ENCODE measurements at places on chromosomes 12 and 14.
A peak's percentile ranks its signal among the peaks of the same experiment; 100 is the strongest.

- DNase-seq, result no peak
Observed at GRCh38 chr14:52253503-52253902, 14.0 kb upstream of the PTGDR start.

DNA sequence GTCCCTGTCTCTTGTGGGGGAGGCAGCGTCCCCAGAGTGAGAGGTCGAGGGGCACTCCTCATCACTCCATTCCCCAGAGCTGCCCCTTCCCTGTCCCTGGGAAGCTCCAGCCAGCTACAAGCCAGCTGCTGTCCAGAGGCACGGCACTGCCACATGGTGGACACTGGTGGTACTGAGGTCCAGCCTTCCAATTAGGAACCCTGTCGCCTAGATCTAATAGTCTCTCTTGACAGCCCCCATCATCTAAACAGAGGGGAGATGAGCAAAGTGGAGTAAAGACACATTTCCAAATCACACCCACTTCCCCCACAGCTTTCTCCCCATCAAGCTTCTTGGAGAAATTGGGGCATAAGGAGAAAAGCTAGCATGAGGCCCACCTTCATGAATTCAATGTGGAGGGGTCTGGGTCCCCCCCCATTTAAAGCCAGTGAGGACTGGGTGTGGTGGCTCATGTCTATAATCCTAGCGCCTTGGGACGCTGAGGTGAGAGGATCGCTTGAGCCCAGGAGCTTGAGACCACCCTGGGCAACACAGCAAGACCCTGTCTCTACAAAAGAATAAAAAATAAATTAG lies 2.1 kb upstream of the INHBE start:
- peak; percentile 65 for DNase-seq

DNA sequence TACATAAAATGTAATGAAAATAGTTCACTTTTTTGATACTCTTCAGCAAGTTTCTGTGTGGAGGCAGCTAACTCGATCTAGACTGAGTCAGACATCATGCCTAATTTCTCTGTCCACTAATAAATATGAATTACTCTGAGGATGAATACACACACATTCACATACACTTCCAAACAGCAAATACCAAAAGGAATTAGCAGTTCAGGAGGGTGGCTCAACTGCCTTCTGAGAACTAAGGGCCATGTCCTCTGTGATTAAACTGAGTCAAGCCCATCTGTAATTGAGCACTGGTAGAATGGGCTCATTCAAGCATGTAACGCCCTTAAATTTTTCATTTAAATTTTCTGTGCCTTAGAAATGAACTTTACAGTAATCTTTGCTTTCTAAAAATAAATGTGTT lies 242.5 kb downstream of the AKAP6 start:
- no peak for DNase-seq

- DNase-seq, result no peak
Observed at GRCh38 chr12:124211753-124212152, 83.1 kb upstream of the RFLNA start.

DNA sequence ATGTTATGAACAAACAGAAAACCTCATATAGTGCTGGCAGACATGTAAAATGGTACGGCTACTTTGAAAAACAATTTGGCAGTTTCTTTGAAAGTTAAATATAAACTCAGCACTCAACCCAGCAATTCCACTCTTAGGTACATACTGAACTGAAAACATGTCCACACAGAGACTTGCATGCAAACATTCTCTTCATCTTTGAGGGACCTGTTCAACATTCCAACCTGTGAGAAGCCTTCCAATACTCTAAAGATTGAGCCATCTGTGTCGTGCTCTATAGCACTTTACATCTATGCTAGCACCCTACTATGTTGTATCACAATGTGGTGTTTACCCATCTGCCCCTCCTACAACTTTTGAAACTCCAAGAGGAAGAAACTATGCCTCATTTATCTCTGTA lies 79.3 kb downstream of the DNAI7 start:
- no peak for DNase-seq

DNA sequence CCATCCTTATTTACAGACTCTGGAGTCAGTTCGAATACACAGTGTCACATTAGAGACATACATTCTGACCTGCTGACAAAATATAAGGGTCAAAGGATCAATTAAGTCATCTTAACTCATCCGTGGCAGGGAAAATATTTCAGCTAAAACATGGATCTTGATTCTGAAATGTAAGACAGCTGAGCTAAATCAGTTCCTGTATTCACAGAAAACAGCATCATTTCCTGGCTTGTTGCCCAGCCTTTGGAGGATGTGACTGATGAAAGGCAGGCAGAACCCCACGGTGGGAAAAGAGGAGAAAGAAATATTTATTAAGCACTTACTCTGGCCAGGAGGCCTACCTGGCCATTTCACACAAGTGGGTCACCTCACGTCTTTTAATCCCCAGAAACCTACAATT lies 101.9 kb downstream of the GAS2L3 start:
- peak; percentile 28 for DNase-seq

- no peak for DNase-seq
Observed at GRCh38 chr12:1069846-1070245, 78.8 kb downstream of the ERC1 start.

DNA sequence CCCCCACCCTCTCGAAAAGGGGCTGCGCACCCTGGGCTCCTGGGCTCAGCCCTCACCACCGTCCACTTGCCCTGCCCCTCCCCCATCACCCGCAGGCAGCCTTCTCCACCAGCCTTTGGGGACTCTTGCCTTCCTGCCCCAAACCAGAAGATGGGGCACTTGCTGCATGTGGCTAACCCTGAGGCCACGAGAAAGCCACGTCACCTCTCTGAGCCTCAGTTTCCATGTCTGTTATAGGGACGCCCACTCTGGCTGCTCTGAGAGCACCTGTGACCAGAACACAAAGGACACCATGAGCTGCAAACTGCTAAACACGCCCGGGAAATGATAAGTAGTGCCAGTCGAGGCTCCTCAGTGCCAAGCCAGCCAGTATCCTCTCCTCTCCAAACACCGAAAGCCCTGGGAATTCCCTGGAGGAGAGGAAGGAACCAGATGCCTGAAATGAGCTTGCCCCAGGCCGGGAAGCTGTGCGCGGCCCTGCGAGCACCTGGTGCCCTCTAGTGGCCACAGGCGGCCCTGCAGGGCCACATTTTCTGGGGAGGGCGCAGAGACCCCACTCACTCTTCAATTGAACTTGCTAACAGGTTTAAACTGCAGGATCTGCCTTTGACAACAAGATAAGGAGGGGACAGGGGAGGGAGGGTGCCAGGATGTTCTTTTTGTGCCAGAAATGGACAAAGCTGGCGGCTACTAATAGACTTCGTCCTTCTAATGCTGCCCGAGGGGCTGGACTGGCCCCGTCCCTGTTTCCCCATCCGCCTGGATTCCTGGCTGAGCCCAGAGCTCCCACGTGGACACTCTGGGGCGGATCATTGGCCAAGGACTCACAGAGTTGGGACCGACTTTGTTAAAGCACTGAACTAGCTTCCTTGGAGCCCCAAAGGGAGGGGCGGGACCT lies 10.2 kb upstream of the SERPINA9 start:
- DNase-seq, result peak; percentile 77

GRCh38 chr14:95329941-95330340 lies 10.2 kb upstream of the CLMN start:
- no peak for DNase-seq

DNA sequence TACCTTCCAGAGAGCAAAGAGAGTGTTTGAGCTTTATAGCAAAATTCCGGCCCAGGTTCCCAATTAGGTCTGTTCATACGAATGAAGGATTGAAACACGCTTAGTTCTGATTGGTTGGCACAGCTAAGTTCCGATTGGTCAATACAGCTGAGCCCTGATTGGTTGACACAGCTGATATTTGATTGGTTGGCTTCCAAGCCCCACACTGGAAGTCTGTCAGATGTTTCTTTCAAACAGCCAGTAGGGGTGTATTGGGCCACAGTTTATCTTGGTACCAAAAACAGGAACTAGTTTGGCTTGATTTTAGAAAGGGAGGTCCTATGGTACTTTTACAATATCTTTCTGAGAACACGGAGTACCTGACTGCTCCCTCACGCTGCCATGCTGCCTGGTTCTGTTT lies 93.4 kb downstream of the CAND1 start:
- DNase-seq, result no peak

DNA sequence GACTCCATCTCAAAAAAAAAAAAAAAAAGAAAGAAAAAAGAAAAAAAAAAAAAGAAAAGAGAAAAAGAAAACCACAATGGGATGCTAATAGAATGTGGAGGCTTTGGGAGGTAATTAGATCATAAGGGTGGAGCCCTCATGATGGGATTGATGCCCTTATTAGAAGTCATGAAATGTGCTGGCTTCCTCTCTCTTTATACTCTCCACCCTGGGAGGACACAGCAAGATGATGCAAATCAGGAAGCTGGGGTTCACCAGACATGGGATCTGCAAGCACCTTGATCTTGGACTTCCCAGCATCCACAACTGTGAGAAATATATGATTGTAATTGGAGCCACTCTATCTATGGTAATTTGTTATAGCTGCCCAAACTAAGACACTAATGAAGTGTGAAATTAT lies 13.4 kb upstream of the DRAM1 start:
- no peak for DNase-seq

GRCh38 chr12:57834086-57834876 lies 12.2 kb downstream of the CTDSP2 start:
- DNase-seq, result no peak

DNA sequence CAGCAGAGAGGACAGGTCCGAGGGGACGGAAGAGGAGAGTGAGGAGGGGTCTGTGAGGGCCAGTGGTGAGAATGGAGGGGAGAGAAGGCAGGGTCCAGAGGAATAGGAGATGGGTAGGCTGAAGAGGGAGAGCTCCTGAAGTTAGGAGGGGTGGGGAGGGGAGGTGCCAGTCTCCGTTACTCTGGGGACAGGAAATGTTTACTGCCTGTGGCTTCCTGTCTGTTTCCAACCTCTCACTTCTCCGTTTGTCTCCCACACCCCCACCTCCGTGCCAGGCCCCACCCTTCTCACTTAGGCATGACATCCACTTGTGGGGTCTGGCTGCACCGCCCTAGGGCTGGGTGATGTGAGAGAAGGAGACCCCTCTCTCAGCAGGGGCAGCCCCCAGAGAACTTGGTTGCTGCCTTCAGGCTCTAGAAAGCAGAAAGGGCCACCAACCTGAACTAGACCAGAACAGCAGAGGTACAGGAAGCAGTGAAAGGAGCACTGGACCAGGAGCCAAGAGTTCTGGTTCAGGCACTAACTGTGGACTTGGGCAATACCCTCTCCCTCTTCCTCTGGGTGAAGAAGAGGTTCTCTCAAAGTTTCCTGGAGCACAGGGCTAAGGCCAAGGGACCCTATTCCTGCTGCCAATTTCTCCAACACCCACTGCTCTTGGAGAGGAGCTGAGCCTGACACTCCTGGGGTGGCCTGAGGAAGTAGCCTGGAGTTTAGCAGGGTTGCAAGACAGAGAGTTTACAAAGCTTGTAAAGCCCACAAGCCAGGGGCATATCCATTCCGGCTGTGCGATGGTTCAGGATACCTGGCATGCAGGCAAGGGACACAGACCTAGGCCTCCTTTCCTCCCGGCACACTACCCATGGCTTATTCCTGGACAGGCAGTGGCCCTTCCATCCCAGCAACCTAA lies 5.5 kb downstream of the ITGA5 start:
- no peak for DNase-seq

GRCh38 chr14:20697273-20698017 lies 8.9 kb downstream of the ANG start:
- DNase-seq, result peak; percentile 45

GRCh38 chr14:51023964-51024363 lies 70.9 kb downstream of the TRIM9 start:
- no peak for DNase-seq

- DNase-seq, result no peak
Observed at GRCh38 chr12:30067146-30067545, 283.4 kb upstream of the TMTC1 start.

DNA sequence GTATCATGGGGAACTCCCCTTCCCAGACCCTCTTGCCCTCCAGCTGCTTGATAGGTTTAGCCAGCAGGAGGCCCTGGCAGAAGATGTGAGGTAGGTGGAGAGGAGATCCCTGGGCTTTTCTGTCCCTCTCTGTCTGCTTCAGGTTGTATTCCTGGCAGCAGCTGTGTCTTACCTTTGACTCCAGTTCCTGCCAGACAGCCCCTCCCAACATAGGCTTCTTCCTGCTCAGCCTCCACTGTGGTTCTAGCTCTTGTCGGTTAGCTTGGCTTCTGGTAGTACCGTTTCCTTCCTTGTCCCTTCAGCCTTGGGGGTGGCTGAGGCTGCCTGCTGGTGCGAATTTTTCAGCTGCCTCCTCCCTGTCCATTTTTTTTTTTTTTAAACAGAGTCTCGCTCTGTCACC lies 215.7 kb upstream of the CRY1 start:
- no peak for DNase-seq

DNA sequence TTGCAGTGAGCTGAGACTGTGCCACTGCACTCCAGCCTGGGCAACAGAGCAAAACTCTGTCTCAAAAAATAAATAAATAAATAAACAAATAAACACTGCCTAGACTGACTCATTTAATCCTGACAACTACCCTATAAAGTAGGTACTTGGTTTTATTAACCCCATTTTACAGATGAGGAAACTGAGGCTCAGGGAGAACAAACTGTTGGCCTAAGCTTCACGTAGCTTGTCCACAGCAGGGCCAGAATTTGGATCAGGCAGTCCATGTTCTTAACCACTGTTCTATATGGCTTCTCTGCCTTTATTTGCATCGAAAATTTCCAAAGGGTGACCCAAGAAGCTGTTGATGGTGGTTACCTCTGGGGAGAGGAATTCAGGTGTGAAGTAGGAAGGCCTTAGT lies 5.7 kb upstream of the POP5 start:
- DNase-seq, result no peak

GRCh38 chr12:104873374-104873773 lies 84.7 kb downstream of the SLC41A2 start:
- DNase-seq, result no peak

- no peak for DNase-seq
Observed at GRCh38 chr12:10369557-10370415, 20.1 kb downstream of the KLRK1 start.

- DNase-seq, result no peak
Observed at GRCh38 chr12:62730649-62731048, 204.3 kb downstream of the PPM1H start.

- no peak for DNase-seq
Observed at GRCh38 chr14:83838226-83838625, 1691.7 kb upstream of the FLRT2 start.

DNA sequence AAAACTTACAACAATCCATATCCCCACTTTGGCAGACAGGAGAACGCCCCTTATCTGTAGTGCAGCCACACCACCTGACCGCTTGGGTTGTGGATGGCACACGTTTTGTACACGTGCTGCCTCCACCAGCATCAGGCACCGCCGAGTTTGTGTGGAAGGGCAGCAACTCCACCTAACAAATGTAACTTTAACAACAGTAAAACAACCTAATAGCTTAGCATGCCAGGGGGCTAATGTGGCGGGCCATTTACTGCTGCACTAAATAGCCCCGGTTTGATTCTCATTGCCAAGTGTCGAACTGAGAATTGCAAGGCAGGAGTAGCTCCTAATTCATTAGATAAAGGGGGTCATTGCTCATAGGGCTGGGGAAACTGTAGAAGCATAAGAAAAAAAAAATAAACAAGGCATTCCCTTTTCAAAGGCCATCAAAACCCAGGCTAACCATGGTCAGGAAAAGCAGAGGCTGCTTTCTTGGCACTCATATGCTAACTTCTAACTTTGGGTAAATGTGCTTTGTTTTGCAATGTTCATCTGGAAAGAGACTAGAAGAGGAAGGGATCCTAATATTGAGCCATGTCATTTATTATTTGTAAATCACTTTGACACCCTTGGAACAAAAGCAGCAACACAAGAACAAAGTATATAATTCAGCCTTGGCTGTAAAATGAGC lies 279.7 kb upstream of the SOX5 start:
- no peak for DNase-seq
